ENCODE measurements at places on chromosomes 5 and 9. TPM values are rescaled to one million over a fixed set of nuclear protein-coding genes. Genes with fewer than 3 reads are reported as not detected.

GABRA1 gene
- not detected for polyA plus RNA-seq

IL4 gene
- not detected for polyA plus RNA-seq

TAF11L5 gene
- not detected for polyA plus RNA-seq

NTRK2 gene
- 44.3 TPM for polyA plus RNA-seq

DNA sequence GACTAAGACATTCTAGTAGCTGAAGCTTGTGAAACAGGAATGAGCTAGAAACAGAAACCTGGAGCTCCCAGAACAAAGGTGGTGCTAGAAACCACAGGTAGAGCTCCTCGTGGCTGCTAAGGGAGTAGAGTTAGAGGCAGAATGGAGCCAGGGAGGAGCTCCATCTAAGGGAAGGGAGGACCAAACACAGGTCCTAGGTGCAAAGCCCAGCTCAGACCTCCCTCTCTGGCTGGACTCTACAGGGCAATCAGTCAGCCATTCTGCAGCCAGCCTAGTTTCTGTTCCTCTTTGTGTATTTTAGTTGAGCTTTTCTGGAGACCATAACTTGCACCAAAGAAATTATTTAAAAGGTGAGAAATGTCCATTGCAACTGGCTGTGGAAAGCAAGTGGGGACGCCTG, 70.4 kb downstream of the CRB2 start:
- no peak for DNase-seq

- DNase-seq = no peak
These were observed 31.2 kb downstream of the CDK7 start for GRCh38 chr5:69265931-69266330.

- DNase-seq = peak; percentile 57
These were observed at the start of gene SLC1A1 for GRCh38 chr9:4489919-4490704. SLC1A1 (plus strand) TSS chr9:4490468; CDS start chr9:4490680, 212 bp downstream.

DNA sequence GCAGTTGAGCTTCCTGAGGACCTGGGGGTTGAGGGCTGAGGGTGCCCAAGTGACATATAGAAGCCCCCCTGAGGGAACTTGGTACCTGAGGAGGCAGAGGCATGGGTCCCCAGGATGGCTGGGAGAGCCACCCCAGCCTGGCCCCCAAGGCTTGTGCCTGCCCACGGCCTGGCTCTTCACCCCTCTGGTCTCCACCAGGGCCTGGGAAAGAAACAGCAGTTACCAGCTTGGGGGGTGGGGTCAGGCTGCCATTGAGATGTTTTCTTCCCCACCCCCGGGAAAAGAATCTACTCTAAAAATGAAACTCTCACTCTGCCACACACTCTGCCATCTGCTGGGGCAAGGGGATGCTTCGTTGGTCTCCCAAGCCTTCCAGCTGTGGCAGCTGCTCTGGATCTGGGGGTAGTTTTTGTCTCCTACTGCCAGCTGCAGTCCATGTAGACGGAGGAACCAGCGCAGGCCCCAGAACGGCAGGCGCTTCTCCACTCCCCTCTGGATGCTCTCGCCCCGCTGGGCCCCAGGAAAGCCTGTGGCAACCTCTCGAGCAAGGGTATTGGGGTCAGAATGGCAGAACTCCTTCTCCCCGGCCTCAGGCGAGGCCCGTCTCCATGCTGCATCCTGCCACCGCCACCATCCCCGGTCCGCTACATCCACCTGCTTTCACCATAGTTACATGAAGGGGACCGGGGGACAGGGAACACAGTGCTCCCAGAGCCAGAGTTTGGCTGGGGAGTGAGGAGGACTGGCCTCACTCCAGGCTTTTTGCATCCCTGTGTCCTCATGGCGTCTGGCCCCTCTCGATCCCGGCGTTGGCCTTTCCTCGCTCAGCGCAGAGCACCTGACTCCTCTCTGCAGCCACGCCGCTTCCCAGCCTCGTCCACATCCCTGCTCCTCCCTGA, 123.5 kb downstream of the DAB2IP start:
- peak; percentile 33 for DNase-seq

DNA sequence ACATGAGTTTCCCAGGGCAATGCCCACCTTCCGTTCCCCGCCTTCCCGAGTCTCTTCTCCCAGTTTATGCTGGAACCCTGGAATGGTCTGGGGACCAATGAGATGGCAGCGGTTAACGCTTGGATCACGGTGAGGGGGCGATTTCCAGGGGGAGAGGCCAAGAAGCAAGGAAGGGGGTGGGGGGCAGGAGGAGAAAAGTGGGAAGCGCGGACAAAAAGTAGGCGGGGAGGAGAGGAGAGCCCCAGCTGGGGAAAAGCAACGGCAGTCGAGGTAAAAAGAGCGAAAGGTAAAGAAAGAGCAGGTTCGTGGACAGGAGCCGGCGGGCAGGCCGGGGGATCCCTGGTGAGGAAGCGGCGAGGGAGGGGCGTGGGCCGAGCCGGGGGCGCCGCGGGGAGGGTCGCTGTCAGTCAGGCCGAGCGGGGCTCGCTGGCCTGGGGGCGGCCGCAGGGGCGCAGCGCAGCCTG, 508 bp upstream of the SNCAIP start:
- DNase-seq = no peak

GRCh38 chr5:133664422-133664821, 52.1 kb upstream of the FSTL4 start:
- no peak for DNase-seq

DNA sequence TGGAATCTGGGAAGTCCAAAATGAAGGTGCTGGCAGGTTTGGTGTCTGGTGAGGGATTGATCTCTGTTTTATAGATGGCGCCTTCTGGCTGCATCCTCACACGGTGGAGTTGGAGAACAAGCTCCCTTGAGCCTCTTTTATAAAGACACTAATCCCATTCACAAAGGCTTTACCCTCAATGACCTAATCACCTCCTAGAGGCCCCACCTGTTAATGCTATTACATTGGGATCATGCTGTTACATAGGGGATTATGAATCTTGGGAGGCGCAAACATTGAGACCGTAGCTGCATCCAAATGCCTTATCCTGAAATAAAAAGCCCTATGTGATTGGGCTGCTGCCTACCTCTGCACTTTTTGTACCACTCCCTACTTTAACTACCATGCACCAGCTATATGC, 197.1 kb upstream of the HMHB1 start:
- no peak for DNase-seq

GRCh38 chr9:72597181-72597517, 75.7 kb downstream of the TMC1 start:
- no peak for DNase-seq

All from muscle of back (tissue), 13 donors.